Foreskin keratinocyte (primary cell): ENCODE measurements at places on chromosomes 6 and 20.

DNA sequence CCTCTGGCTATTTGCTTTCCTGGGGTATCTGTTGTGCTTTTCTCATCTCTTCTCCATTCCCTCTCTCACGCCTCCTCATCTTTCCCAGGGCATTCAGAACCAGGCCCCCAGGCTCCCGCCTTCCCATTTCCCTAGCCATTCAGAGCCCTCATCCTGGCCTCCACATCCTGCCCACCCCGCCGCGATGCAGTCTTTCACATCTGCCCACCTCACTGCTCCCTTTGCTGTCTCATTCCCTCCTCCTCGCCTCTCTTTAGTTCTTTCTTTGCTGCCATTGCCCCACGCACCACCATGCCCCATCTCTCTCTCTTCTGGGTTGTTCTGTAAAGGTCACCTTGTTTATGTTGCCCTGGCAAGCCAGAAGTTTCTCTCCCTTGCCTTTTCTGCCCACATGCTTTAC, 10.6 kb upstream of the AAR2 start:
- DNase-seq: no peak

DNA sequence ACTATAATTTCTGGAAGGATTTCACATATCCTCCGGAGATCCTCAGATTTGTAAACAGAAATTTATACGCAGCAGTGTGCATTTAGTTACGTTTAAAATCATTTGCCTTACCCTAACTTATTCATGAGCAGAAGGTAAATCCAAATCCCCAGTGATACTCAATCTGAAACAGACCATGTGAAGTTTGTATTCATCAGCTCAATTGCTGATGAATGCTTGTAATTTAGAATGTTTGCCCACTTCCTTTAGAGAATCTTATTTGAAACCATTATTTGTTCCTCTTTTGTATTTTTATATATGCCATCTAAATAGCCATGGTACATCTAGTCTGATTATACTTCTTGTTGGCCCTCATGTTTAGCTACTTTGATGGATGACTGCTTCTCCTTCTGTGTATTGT, 15.4 kb downstream of the TAAR1 start:
- no peak for DNase-seq

DNA sequence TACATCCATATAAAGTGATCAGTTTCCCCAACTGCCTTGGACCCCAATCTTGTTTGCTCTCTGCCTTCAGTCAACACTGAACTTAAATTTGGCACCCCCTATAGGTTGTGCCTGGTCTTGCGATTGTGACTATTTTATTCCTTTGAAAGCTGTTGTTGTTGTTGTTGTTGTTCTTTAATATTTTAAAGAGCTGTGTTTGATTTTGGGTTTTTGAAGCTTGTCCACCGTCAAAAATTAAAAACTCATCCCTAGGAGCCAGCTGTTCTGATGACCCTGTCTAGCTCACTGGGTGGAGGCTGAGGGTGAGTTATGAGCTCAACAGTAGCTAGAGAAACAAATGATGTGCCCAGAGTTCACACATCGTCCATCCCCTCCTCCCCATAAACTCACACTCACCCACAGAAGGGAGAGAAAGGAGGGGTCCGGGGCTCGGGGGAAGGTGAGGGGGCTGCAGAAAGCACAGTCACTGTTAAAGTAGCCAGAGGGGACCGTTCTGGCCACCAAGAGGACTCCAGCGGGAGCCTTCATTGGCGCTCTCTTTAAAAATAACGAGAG, 4.0 kb downstream of the SIM1 start:
- no peak for DNase-seq

GRCh38 chr20:37279820-37280219, 9.6 kb upstream of the MANBAL start:
- no peak for DNase-seq

GRCh38 chr6:46645265-46645664, 7.4 kb downstream of the CYP39A1 start:
- no peak for DNase-seq

DNA sequence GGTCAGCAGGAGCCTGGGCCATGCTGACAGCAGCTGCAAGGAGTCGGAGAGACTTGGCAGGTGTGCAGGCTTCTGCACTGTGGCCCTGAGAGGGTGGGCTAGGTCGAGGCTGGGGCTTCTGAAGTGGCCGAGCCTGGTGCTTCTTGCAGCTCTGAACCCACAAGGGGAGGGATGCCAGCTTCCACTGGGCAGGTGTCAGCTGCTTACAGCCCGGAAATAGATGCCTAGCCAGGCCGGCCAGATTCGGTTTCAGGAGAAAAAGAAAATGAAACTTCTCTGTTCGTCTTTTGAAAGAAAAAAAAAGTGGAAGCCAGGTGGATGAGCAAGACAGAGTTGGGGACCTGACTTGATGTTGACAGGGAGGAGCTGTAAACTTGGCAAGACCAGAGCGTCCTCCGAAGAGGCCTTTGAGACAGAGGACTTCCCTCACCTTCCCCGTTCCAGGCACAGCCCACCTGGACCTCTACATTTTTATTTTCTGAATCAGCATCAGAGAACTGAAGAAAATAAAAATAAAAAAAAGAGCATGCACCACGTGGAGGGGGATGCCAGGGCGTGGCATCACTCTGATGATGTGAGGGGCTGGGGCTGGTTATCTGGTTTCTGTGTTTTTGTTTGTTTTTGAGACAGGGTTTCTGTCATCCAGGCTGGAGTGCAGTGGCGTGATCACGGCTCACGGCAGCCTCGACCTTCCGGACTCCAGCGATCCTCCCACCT, at the start of gene ZBP1:
TSS of gene ZBP1 (minus strand) at position 153 of the 717 bp plus-strand sequence. CDS start at position 22, 131 bp downstream.
- DNase-seq: no peak

DNA sequence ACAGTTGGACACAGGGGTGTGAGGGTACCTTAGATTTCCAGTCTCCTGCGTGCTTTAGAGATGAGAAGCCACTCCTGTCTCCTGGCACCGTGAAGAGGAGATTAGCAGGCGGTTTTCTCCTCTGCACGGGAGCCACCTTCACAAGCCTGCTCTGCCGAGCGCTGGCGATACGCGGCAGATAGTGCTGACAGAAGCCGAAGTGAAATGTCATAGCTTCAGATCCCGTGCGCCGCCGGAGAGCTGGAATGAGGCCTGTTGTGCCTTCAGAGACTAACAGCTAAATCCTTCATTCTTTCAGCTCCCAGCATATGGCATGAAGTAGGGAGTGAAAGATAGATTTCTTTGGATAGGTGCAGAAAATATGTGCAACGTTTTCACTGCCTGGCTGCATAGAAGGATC, 371.0 kb downstream of the TAF4 start:
- no peak for DNase-seq

DNA sequence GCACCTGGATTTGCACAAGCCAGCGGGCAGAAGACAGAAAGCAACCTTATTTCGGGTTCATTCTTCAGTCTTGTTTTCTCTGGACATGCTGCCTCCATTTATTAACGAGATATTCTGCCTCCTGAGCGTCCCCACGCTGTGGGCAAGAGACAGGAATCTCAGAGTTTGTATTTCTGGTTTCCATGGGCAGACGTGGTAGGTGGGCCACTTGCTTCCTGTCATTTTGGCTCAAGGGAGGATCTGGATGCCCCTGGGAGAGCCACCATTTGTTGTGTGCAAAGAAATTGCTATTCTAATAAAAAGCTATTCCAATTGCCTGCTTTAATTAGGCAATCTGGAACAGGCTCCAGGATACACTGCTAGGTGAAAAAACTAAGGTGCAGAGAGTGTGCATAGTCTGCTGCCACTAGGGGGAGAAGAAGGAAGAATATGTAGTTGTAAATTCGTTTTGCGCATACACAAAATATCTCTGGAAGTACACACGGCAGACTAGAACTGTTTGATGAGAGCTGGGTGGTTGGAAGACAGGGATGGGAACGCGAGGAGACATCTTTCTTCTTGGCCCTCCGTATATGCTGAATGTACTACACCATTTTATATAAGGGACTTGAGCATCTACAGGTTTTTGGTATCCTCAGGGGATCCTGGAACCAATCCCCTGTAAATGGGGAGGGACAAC, 30.1 kb upstream of the SLC16A10 start:
- DNase-seq: no peak

GRCh38 chr6:162187168-162187935, 540.2 kb downstream of the PRKN start:
- no peak for DNase-seq

GRCh38 chr6:74971633-74972032, 234.2 kb downstream of the COL12A1 start:
- DNase-seq: no peak

DNA sequence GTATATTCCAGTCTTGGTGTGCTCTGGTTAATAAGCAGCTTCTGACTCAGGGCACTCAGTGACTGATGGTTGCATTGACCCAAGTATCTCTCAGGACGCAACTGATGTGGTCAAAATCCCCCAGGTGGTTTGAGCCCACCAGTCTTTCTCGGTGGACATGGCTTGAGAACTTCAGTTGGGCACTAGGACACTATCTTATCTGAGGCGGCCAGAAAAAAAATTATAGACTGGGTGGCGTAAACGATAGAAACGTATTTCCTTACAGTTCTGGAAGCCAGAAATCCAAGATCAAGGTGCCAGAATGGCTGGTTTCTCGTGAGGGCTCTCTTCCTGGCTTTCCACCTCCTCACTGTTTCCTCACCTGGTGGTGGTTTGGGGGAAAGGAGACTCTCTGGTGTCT, 52.2 kb downstream of the PPP1R16B start:
- DNase-seq: no peak

GRCh38 chr6:13841936-13842335, 27.6 kb upstream of the MCUR1 start:
- DNase-seq: no peak

DNA sequence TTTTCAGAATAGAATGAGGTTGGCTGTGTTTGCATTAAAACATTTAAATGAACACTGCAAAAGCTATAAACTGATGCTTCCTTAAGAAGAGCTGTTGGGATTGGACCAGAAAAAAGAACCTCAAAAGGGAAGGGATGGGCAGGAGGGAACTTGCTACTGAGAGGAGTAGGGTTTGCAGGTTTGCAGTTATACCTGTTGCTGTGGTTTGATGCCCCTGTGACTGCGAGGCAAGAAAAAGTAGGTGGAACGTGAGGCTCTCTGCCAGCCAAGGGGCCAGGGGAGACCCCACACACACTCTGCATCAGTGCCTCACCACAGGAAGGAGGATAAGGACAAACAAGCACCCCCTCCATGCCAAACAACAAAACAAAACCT, 197.2 kb downstream of the BCAS1 start:
- no peak for DNase-seq

DNA sequence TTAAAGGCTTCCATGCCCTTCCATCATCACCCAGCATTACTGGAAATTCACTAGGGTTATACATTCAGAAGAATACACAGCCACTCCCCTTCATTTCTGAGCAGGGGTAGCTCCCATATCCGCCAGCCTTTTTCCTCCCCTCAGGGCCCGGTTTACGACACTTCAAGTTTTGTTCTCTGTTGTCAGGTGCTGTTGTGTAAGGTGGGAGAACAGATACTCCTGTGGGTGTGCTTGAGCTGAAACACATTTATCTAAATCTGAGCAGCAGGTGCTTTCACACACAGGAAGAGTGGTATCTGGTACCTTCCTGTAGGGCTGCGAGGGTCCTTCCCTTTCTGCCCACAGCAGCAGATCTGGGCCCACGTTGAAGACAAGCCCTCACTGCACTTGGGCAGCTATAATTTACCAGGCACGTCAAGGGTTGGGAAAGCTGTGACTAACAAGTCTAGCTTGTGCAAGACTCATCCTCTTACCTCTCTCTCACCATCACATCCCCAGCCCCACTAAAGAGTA, 215.8 kb upstream of the RREB1 start:
- peak; percentile 69 for DNase-seq

DNA sequence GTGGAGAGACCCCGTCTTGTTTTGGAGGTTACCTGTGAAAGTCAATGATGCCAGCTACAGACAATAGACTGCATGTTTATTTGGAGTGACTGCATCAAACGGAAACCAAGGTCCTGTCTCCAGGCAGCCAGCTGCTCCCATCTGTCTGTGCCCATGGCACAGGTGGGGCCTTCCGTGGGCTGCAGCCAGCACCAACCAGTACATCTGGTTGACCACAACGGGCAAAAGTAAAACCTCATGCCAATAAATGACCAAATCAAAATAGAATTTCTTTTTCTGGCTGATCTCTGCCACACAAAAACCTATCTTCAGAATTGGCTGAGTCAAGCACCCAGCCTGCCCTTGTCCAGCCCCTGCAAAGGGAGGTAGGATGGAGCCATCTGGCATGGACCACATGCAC, 33.5 kb downstream of the DLL1 start:
- no peak for DNase-seq

GRCh38 chr20:35314816-35315631, 22.8 kb upstream of the FAM83C start:
- no peak for DNase-seq

GRCh38 chr20:54668271-54669039, 193.1 kb downstream of the DOK5 start:
- peak; percentile 7 for DNase-seq

GRCh38 chr6:116876635-116877611, at the start of gene RFX6:
TSS of gene RFX6 (plus strand) at chr6:116877242. CDS start at chr6:116877276, 34 bp downstream.
- DNase-seq: no peak

- no peak for DNase-seq
These were observed 241.5 kb downstream of the NFATC2 start for GRCh38 chr20:51301026-51301425.

- peak; percentile 39 for DNase-seq
These were observed 50.9 kb upstream of the CCDC28A start for GRCh38 chr6:138722425-138723371.

- DNase-seq: no peak
These were observed 26.2 kb downstream of the TOP1 start for GRCh38 chr20:41054847-41055230.

DNA sequence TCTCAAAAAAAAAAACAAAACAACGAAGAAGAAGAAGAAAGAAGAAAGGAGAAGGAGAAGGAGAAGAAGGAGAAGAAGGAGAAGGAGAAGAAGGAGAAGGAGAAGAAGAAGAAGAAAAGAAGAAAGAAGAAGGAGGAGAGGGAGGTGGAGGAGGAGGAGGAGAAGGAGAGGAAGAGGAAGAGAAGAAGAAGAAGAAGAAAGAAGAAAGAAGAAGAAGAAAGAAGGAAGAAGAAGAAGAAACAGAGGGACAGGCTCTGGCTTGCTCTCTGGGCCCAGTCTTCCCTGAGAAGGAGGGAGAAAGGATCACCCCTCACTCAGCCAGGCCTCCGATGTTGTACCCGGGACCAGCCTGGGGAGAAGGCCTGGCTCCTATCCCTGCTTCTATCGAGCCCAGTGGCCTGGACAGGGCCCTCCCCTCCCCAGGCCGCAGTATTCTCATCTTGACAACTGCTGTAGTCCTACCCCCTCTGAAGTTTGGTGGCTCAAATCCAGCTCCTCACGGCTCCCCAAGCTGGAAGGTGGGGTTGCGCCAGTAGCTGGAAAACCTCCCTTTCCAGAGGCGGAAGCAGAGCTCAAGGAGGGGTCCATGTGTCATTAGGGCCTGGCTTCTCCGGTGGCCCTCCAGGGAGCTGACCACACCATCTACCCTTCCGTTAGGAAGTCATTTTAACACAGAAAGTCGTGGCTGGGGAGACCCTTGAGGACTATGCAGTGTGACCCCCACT, 18.9 kb downstream of the C6orf132 start:
- DNase-seq: no peak

- DNase-seq: no peak
These were observed 107.9 kb downstream of the NRSN1 start for GRCh38 chr6:24233813-24234442.
